T-helper 2 cell treated with Interferon-gamma antibody and Interleukin-4, amounts not matched to agents 5 μg/mL and 100 μg/mL, for 36 hours (primary cell): ENCODE measurements at places on chromosomes 5 and 9.

DNA sequence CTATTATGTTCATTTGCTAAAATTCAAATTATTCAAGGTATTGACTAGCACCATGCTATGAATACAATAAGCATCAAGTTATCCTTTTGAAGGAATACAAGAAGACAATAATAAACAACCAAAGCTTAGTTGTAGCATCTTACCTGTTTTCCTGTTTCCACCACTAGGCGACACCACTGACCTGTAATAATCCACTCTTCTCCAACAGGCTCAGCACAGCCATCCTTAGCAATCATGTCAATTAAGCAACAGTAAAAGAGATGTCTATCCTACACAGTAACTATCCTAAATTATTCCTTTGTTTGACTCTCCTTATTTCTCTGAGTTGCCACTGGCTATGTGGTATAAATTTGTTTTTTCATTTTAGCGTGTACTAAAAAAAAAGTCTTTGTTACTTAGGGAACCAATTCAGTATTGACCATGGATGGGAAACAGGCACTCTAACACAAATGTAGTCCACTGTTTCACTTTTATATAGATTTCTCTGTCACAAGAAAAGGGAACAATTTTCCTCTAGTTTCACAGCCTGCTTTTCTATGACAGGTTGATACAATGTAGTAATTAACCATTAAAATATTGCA is 46.2 kb downstream of the PCA3 start:
- H3K4me3 ChIP-seq = no peak overlapping the region
- no peaks in the 10 kb centered on the region for H3K27me3 ChIP-seq
- no peaks in the 10 kb centered on the region for H3K36me3 ChIP-seq
- no peak for DNase-seq

GRCh38 chr9:132990781-132991180 is 12.3 kb downstream of the GFI1B start:
- H3K4me3 ChIP-seq = no peak overlapping the region
- DNase-seq = no peak
- H3K4me1 ChIP-seq = peaks cover 4% of the 10 kb centered on the region
- H3K27ac ChIP-seq = no peak overlapping the region
- H3K36me3 ChIP-seq = no peaks in the 10 kb centered on the region

DNA sequence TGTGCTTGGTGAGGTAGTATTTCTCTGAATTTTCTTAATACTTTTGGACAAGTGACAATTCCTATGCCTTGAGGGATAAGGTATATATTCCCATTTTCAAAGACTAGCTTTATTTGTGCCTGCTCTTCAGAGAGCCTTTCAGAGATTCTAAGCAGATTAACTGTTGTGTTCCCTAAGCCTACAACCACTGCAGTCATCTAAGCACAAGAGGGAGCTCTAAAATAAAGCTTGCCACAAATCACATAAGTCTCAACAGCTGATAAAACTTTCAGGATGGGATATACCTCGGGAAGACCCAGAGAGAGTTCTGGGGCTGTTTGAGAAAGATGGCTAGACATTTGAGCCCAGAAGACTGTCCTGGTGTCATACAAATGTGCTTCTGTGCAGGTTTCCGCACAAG is 157.3 kb downstream of the CYLC2 start:
- H3K4me1 ChIP-seq = no peaks in the 10 kb centered on the region
- no peak for DNase-seq
- no peak overlapping the region for H3K4me3 ChIP-seq
- no peaks in the 10 kb centered on the region for H3K27me3 ChIP-seq

DNA sequence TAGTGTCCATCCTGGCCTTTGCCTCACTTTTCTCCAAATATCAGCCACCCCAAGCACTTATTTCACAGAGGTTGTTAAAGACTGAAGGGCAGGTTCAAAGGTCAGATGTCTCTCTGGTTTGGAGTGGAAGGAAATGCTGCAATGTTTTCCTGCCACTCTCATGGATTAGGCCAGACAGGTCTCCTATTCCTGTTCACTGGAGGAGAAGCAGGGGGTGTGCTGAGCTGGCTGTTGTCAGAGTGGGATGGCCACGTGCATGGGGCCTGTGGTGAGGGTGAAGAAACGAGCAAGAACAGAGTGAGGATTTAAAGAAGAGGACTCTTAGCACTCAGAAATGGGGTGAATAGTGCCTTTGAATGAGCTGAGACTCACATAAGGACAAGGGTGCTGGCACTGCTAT is 6.7 kb downstream of the TMEM8B start:
- H3K27ac ChIP-seq = no peak overlapping the region
- H3K36me3 ChIP-seq = no peaks in the 10 kb centered on the region
- H3K4me3 ChIP-seq = no peak overlapping the region
- H3K27me3 ChIP-seq = no peaks in the 10 kb centered on the region

DNA sequence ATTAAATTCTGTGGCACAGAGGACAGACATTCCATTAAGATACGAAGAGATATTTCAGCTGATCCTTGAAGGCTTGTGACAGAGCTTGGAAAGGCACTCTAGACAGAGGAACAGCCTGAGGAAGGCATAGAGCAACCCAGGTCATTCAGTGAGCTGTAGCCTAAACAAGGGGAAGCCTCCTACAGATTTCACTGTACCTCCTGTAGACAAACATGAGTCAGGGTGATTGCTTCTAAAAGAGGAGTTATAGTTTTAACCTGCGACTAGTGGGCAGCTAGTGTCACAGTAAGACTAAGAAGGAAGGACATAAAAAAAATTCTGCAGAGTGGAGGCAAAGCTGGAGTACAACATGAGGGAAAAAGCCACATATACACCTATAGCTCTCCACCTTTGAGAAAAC is 43.5 kb upstream of the ANKDD1B start:
- peak; percentile 36 for DNase-seq
- H3K27me3 ChIP-seq = no peaks in the 10 kb centered on the region
- peak overlapping the region; percentile 86 for H3K27ac ChIP-seq
- H3K4me3 ChIP-seq = peak overlapping the region; percentile 55

- no peak overlapping the region for H3K4me3 ChIP-seq
- H3K27ac ChIP-seq = no peak overlapping the region
- H3K36me3 ChIP-seq = no peaks in the 10 kb centered on the region
- DNase-seq = no peak
- H3K4me1 ChIP-seq = no peaks in the 10 kb centered on the region
- H3K27me3 ChIP-seq = peaks cover 10% of the 10 kb centered on the region
These were observed 18.0 kb upstream of the CDC23 start for GRCh38 chr5:138230981-138231589.

DNA sequence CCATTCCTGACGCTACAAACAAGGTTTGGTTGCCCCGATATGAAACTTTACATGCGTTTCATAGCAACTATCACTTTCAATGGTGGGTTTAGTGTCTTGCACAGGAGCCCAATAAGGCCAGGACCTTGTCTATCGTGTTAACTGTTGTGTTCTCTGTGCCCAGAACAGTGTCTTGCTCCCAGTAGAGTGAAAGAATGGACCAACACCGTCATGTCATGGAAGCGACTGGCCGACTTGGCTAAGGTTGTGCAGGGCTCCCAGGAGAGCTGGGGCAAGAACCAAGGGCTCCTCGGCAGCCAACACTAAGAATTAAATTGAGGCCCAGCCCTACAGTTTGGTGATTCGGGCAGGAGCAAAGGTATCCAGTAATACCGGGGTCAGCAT is 498 bp upstream of the ARHGEF37 start:
- H3K36me3 ChIP-seq = peaks cover 4% of the 10 kb centered on the region
- H3K4me3 ChIP-seq = peak overlapping the region; percentile 76
- peaks cover 3% of the 10 kb centered on the region for H3K27me3 ChIP-seq
- no peak overlapping the region for H3K27ac ChIP-seq
- H3K4me1 ChIP-seq = peaks cover 10% of the 10 kb centered on the region

DNA sequence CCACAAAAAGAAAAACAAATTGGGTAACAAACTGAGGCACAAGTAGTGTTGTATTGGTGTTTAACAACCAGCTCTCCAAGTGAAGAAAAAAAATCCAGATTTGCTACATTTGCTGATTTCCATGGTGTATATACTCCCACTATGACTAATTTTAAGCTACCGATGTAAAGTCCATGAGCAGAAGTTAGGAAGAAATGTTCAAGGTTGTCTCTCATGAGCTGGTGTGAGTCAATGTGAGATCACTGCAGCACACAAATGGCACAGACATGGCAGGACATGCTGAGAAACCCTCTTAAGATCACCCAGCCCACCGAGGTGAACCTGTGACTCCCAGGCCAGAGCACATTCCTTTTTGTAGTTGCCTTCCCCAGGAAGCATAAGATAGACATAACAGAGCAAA is 36.2 kb downstream of the SLC44A1 start:
- H3K36me3 ChIP-seq = no peaks in the 10 kb centered on the region
- H3K27me3 ChIP-seq = peaks cover 4% of the 10 kb centered on the region
- H3K4me1 ChIP-seq = peaks cover under 1% of the 10 kb centered on the region
- DNase-seq = no peak
- no peak overlapping the region for H3K4me3 ChIP-seq

DNA sequence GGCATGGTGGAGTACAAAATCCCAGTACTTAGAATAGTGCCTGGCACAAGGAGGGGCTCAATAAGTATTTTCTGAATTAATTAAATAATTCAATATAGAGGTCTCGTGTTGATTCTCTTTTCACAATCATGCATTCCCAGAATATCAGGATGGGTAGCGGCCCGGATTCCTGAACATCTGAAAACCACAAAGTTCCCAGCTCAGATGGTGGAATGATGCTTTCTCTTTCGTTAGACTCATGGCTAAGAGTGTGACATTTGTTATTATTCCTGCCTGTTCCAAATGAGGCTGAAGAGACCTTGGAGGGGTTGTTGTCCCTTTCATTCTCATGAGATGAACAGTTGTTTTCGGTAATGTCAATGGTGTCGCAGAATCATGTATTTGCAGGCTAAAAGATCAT is 95.4 kb upstream of the LIFR start:
- peaks cover 5% of the 10 kb centered on the region for H3K27me3 ChIP-seq
- no peak overlapping the region for H3K27ac ChIP-seq
- H3K4me3 ChIP-seq = no peak overlapping the region
- no peak for DNase-seq
- no peaks in the 10 kb centered on the region for H3K36me3 ChIP-seq

DNA sequence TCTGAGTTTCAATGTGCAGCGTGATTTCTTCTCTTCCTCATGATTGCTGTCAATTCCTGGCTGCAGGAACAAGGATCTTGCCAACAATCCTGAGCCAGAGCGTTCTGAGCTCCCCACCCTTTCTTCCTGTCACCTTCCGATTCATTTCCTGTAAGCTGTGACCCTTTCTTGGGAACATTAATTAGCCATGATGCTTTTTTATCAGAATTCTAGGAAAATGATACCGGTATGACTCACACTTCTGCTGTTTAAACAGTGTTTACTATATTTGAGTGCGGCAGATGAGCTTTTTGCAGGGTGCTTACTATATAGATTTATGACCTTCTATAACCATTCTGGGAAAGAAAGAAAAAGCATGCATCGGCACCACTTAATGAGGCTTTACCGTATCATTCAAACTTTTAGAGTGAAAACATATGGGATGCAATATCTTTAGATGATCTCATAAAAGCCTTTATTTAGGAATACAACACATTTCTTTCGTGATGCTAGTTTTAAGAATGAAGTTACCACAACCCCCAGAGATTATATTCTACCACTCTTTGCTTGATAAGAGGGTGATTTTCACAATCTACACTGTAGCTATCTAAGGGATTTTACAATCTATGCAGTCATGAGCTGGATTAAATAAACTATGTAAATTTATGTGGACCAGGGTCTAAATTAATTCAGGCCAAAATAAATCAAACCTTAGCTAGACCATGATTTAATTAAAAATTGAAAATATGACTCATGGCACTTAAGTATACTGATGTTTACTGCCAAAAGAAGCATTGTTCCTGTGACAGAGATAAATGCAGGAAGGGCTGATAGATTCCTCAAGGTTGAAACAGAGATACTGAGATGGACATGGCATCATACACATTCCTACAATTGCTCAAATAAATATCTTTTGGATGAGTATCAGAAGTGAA is 38.0 kb upstream of the OSMR start:
- no peaks in the 10 kb centered on the region for H3K36me3 ChIP-seq
- peaks cover 6% of the 10 kb centered on the region for H3K4me1 ChIP-seq
- no peak overlapping the region for H3K27ac ChIP-seq
- H3K4me3 ChIP-seq = no peak overlapping the region

DNA sequence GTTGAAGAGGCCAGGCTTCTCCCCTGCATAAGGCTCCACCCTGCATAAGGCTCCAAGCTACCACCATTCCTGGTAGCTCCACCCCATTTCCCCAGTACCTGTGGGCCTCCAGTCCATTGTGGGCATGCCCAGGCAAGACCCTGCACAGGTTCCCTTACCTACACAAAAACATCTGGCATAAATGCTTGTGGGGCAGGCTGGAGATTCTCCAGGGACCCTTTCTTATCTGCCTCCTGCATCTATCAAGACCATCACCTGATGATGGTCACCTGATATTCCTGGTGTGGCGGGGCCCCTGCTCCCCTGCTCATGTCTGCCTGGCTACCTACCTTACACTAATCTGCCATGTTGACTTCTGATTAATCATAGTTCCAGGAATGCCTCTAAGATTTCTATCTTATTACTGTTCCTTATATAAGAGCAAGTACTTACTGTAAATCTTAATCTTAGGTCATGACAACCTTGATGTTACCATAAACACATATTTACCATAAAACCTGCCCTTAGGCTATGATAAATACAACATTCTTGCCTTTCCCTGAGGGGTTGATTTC is 41.0 kb downstream of the FGD3 start:
- H3K4me1 ChIP-seq = peaks cover 49% of the 10 kb centered on the region
- H3K27ac ChIP-seq = peak overlapping the region; percentile 82
- no peak for DNase-seq
- peaks cover 90% of the 10 kb centered on the region for H3K36me3 ChIP-seq
- H3K27me3 ChIP-seq = no peaks in the 10 kb centered on the region

DNA sequence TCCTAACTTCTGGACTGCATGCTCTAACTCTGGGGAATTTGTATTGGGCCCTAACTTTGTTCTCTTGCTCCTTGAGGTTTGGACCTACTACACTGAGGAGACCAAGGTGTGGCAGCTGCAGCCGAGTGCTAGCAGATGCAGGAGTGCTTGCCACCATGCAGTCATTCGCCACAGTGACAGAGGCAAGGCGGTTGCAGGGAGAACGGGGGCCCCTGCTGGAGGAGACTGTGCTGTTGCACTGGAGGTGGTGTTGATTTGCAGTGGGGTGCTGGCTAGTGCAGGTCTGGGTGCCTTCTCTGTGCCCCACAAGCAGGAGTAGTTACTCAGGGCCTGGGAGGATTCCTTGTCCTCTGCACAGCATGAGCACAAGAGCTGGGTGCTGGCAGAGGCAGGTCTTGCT is 22.4 kb upstream of the DIRAS2 start:
- no peaks in the 10 kb centered on the region for H3K36me3 ChIP-seq
- peaks cover 19% of the 10 kb centered on the region for H3K27me3 ChIP-seq
- H3K4me1 ChIP-seq = peaks cover 6% of the 10 kb centered on the region
- no peak overlapping the region for H3K27ac ChIP-seq
